ENCODE measurements at places on chromosomes 3 and 15.

DNA sequence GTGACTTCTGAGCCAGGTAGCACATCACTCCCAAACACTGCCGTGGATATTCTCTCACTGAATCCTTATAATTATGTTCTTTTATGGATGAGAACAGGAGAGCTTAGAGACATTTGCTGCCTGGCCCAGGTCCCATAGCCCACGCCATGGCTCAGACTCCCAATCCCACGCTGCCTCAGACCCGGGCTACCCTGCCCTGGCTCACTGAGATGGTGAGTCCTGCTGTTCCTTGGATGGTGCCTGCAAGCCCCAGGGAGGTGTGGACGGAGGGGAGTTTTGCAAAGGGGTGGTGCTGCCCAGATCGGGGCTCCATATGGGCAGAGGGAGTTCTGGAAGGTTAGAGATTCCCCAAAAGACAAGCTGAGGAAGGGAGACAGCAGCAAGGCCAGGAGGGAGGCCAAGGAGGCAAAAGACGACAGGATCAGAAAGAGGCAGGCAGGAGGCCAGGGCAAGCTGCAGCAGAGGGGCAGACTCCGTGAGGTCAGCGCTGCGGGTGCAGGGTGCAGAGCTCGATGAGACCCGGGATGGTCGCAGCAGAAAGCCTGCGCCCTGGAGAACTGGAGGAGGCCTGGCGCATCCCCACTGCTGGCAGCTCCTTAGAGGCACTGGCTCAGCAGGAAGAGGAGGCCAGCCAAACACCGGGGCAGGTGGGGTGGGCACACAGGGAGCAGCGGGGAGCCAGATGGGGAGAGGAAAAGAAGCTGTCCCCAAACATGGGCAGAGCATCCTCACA is 95.7 kb upstream of the ALDH1A3 start:
- no peak for DNase-seq

DNA sequence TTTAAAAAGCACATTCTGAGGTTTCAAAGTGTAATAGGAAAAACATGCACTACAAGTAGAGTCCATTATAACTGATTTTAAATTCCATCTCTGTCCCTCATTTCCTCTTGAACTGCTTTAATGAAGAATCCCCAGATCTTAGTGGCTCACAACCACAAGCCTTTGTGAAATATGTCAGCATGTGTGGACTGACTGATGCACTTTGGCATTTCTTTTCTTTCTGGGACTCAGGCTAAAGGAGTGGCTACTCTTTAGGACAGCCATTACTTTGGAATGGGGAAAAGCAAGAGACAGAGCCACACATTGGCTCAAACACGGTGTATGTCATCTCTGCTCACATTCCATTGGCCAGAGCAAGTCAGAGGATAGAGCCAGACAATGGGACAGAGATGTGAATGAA is 139.6 kb downstream of the GRM7 start:
- peak; percentile 2 for DNase-seq

- DNase-seq: no peak
Observed at GRCh38 chr3:22039161-22039560, 288.2 kb upstream of the ZNF385D start.

DNA sequence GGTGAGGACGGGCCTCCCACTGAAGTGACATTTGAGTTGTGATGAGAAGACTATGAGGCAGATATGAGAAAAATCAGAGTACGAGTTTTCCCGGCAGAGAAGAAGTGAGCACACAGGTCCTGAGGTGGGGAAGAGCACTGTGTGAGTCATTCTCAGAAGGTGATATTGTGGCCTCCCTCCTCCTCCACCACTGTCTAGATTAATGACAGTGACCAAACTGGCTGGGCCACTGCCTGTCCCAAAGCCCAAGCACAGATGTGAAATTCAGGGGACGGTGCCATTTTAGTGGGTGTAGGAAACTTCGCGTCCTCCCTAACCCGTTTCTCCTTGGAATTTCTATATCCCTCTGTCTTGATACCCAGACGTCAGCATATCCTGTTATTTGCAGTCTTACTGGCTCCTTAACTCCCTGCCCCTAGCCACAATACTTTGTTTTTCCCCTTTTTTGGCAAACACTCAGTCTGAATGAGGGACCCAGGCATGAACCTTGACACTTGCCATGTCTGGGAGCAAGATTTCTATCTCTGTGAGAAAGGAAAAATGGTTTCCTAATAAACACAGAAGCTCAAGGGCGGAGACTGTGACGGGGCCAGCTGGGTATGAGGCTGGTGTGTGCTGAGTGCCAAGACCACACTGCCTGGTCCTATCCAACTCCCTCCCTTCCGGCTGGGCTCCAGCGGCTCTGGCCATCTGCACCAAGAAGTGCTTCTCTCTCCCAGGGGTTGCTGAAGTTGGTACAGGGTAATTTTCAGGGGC is 15.2 kb downstream of the PRICKLE2 start:
- DNase-seq: no peak

DNA sequence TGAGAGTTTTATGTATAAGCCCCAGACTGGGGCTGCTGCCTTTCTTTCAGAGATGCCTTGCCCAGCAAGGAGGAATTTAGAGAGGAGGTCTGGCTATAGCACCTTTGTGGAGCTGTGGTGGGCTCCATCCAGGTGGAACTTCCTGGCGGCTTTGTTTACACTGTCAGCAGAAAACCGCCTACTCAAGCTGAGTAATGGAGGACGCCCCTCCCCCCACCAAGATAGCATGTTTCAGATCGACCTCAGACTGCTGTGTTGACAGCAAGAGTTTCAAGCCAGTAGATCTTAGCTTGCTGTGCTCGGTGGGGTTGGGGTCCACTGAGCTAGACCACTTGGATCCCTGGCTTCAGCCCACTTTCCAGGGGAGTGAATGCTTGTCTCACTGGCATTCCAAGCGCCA is 155.6 kb downstream of the STXBP5L start:
- DNase-seq: no peak

- peak; percentile 36 for DNase-seq
Observed at GRCh38 chr3:32340039-32340438, 51.6 kb upstream of the CMTM7 start.

DNA sequence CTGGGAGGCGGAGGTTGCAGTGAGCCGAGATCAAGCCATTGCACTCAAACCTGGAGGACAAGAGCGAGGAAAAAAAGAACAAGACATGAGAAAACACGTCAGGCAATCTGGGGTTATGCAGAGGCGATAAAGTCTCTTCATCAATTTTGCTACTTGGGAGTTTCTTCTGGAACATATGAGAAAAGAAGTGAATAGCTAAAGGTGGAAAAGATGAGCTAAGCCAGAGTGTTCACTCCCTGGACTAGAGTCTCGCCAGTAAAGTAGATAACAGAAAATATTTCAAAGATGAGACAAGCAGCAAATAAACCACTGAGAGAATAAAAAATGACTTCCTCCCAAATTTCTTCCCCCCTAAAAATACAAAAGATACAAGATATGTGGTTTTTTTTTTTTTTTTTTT is 188.4 kb upstream of the HES1 start:
- no peak for DNase-seq

- no peak for DNase-seq
Observed at GRCh38 chr3:46371519-46372340, 984 bp downstream of the CCR5 start.

DNA sequence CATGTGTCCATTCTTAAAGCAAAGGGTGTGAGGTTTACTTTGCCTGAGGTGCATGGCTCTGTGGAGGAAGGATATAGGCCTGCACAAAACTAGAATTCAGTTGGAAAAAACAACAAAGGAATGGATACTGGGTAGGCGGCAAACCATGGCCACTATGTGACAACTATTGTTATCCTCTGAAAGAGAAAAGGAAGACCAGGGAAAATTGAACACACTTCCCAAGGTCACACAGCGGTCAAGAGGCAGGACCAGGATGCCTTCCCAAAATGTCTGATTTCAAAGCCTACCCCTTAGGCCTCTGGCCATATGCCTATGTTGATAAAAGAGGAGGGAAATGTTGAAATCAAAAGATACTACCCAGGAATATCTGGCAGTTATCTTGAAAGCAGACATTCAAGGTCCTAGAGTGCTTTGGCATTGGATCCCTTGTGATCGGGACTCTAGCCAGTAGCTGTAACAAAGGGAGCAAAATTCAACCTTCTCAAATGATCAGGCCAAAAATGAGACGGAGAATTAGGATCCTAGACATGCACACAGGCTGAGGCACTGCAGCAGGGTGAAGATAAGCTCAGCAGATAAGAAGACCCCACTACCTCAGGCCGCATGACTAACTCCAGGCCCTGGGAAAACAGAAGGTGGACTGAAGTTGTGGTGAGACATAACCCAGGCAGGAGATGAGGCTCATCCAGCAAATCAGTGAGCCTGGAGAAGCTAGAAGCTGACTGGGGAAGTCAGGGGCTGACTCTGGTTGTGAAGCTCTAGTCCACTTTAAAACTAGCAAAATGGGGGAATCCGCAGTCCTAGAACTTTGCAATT is 292.2 kb downstream of the NEK10 start:
- DNase-seq: no peak

DNA sequence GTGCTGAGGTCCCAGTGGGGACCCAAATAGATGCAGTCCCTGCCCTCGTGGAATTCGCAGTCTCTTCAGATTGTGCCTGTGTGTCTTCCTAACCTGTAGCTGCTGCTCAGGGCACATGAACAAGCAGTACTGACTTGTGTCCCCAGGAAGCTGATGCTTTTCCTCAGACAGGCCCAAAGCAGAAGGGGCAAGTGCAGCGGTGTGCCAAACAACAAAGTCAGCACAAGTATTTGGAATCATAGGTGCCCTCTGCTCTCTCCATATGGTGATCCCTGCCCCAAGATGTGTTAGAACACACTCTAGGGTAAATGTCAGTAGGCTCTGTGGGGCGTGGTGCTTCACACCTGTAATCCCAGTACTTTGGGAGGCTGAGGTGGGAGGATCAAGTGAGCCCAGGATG is 21.9 kb downstream of the BHLHE40 start:
- no peak for DNase-seq

DNA sequence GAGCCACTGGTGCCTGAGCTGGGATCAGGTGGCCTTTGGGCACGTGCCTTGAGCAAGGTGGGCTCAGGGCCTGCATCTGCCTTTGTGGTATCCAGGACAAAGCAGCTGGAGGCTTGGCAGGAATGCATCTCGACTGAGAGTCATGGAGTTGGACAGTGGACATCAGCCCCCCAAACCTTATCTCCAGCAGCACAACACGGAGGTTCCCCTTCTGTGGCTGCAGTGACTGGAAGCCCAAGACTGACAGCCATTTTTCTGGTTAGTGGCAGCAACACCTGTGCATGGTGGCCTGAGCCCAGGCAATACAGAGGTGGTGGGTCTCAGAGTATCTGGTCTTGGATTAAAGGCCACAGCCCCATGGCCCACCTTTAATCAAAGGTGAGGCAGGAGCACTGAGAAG is 27.8 kb upstream of the TSEN2 start:
- DNase-seq: no peak

GRCh38 chr3:160162440-160162839 is 62.8 kb upstream of the C3orf80 start:
- DNase-seq: peak; percentile 26

- DNase-seq: peak; percentile 61
Observed at GRCh38 chr3:147619921-147620560, 210.9 kb downstream of the ZIC1 start.

DNA sequence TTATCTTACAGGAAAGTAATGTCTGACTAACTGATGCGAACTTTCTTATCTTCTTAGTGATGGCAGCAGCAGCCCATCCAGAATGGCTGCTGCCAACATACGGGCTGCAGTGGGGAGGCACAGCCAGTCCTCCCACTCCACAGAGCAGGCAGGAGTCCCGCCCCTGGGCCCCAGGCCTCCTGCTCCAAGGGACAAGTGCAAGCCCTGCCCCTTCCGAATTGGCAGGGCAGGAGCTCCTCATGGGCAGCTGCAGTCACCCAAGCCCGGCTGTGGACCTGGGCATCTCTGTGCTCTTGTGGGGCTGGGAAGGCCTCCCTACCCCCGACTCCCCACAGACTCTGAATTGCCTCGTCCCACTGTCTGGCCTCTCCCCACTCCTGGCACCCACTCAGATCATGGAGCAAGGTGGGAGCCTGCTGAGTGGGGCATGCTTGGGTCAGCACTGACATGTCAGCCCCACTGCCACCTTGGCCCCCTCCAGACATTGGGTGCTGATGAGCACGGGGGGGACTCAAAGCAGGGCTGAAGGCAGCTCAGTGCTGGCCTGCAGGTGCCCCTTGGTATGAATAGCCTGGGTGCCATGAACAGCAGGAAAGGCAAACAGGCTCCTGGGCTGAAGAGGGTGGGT is 618.9 kb upstream of the KCNMB2 start:
- DNase-seq: no peak

DNA sequence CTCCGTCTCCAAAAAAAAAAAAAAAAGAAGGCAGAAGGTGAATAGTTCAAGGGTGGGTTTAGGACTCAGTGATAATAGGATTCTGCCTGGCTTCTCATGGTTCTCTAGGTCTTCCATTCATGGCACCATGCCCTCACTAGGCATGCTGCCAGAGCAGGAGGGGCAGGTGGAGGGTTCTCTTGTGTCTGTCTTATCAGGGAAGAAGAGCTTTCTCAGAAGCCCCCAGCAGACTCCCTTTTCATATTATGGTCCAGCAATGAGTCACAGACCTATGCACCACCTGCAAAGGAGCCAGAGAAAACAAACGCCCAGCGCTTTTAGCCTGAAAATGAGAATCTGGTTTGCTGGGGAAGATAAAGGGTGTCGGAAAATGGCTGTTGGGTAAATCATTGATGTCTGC is 3.0 kb downstream of the CCR2 start:
- no peak for DNase-seq

GRCh38 chr15:99014803-99015697 is 7.5 kb upstream of the PGPEP1L start:
- peak; percentile 61 for DNase-seq

- DNase-seq: peak; percentile 55
Observed at GRCh38 chr15:84981711-84982300, at the start of gene PDE8A. Gene PDE8A, plus strand, starts transcription at chr15:84981856. Its CDS starts 307 bp downstream, at chr15:84982163.

- no peak for DNase-seq
Observed at GRCh38 chr15:70995383-70995970, 102.9 kb downstream of the LRRC49 start.

DNA sequence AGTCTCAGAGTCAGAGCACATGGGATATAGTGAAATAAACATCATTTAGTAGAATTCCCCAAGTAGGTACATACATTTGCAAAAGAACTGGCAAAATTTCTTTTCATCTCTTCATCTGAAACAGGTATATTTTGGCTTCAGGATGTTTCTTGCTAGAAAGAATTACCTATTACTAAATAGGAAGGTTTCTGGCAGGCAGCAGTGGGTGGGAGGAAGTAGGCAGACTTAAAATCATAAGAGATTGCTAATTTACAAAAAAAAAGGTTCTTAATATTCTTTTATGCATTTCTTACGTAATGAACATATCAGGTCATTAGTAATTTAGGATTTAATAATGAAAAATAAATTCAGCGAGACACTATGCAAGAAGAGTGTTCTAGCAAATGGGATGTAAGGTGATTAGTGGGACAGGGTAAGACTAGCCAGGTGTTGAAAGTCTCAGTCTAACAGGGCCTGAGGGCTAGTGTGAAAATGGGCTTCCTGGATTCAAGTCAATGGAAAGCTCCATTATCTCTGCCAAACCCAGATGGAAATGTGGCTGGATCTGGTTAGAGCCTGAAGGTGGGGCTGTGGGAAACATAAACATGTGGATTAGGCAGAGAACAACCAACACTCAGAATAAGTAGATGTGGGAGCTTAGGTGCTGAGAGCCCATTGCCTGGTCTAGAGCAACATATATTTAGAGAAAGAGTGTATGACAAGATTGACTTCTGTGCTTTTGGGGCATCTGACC is 127.4 kb upstream of the FEZF2 start:
- DNase-seq: no peak

GRCh38 chr3:108122276-108122675 is 31.4 kb upstream of the CD47 start:
- no peak for DNase-seq

- DNase-seq: no peak
Observed at GRCh38 chr3:135499426-135499825, 466.1 kb upstream of the PPP2R3A start.

- peak; percentile 31 for DNase-seq
Observed at GRCh38 chr3:172859041-172859440, 108.5 kb downstream of the ECT2 start.

GRCh38 chr3:172692751-172693338 is 18.0 kb downstream of the NCEH1 start:
- no peak for DNase-seq
